ENCODE measurements at places on chromosomes 16 and 17. TPM values are rescaled to one million over a fixed set of nuclear protein-coding genes. Genes with fewer than 3 reads are reported as not detected.

MPDU1 gene
- 118 TPM for polyA plus RNA-seq

CNGB1 gene
- 1.3 TPM for polyA plus RNA-seq

MMP15 gene
- polyA plus RNA-seq: 38.2 TPM

RNF112 gene
- 5.6 TPM for polyA plus RNA-seq

MAPK7 gene
- 18.6 TPM for polyA plus RNA-seq

CCL1 gene
- polyA plus RNA-seq: not detected

KRT12 gene
- 0.33 TPM for polyA plus RNA-seq

PYDC1 gene
- polyA plus RNA-seq: 0.32 TPM

- no peak overlapping the region for H3K4me3 ChIP-seq
- peaks cover 16% of the 10 kb centered on the region for H3K4me1 ChIP-seq
- H3K27ac ChIP-seq: peak overlapping the region; percentile 66
- no peaks in the 10 kb centered on the region for H3K36me3 ChIP-seq
- DNase-seq: peak; percentile 40
Measured at GRCh38 chr17:49388290-49388640, 26.2 kb upstream of the ZNF652 start.

DNA sequence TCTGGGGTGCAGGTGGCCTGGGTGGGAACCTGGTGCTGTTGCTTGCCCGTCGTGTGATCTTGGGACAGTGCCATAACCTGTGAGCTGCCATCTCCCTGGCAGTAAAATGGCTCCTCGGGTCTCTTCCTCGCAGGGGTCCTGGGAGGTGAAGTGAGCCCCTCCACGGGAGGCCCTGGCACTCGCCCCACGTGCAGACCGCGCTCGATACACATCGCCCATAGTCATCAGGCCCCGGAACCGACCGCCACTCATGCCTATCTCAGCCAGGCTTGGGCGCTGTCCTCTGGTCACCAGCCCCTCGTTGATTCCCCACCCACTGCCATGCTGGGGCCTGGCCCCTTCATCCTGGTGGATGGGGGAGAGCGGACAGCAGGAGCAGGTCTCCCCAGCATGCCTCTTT lies 21.5 kb upstream of the OSGIN1 start:
- H3K4me1 ChIP-seq: peaks cover 8% of the 10 kb centered on the region
- H3K36me3 ChIP-seq: peaks cover 4% of the 10 kb centered on the region
- H3K4me3 ChIP-seq: no peak overlapping the region

- H3K27ac ChIP-seq: no peak overlapping the region
- no peaks in the 10 kb centered on the region for H3K36me3 ChIP-seq
- DNase-seq: no peak
- H3K27me3 ChIP-seq: peaks cover 7% of the 10 kb centered on the region
- no peaks in the 10 kb centered on the region for H3K4me1 ChIP-seq
- H3K4me3 ChIP-seq: no peak overlapping the region
Measured at GRCh38 chr16:24671455-24671954, 57.9 kb upstream of the TNRC6A start.

DNA sequence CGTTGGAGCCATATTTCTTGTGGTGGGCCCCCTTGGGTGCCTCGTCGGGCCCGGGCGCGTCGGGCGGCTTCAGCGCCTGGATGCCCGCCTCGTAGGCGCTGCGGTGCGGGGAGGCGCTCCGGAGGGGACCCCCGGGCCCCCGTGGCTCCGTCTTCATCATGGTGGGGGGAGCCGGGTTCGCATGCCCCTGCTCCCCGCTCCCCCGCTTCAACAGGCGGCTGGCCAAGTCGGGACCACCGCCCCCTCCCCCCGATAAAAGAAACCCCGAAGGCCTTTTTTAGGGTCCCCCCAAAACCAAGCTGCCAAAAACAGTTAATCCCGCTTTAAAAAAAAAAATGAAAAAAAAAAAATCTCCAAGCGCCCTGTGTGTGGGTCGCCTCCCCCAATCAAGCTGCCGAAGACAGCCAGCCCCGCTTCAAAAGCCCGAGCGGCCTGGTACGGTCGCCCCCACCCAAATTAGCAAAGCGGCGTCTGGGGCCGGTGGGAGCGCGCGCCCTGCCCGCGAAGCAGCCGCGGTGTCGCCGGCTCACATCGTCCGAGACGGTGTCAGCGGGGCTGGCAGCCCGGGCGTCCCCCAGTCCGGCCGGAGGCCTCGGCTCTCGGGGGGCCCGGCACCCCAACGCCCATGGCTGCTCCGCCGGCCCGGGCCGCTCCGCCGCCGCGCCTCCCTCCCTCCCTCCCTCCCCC lies at the start of gene PPP1R9B:
Gene PPP1R9B (minus strand): TSS at position 324 of the 687 bp plus-strand sequence. CDS start 164 bp downstream, at position 160.
- no peaks in the 10 kb centered on the region for H3K27me3 ChIP-seq
- peak within 1 kb of the TSS; percentile 85 for H3K4me3 ChIP-seq
- no peaks in the 10 kb centered on the region for H3K36me3 ChIP-seq
- H3K27ac ChIP-seq: peak within 1 kb of the TSS; percentile 86
- DNase-seq: no peak
- H3K4me1 ChIP-seq: peaks cover 13% of the 10 kb centered on the region

DNA sequence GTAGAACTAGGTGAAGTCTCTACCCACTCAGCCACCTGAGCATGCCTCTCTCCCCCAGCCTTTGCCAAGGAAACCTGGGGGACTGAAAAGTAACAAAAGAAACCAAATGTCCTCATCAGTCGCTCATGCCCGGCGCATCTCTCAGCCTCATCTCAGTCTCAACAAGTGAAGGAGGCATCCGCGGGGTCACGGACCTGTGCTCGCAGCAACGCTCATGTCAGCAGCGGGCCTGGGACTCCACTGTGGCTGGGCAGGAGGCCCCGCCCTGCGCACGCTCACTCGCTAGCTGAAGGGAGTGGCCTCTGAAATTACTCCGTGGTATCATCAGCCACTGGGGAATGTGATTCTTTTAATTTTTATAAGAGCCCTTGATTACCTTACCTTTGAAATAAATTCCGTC lies 31.3 kb downstream of the MAP1LC3B start:
- H3K27me3 ChIP-seq: no peaks in the 10 kb centered on the region
- no peak overlapping the region for H3K27ac ChIP-seq
- peaks cover 12% of the 10 kb centered on the region for H3K36me3 ChIP-seq
- H3K4me1 ChIP-seq: no peaks in the 10 kb centered on the region
- H3K4me3 ChIP-seq: no peak overlapping the region

- H3K4me3 ChIP-seq: no peak overlapping the region
- H3K4me1 ChIP-seq: no peaks in the 10 kb centered on the region
- no peak for DNase-seq
- H3K27me3 ChIP-seq: no peaks in the 10 kb centered on the region
Measured at GRCh38 chr17:49370971-49371834, 9.2 kb upstream of the ZNF652 start.

DNA sequence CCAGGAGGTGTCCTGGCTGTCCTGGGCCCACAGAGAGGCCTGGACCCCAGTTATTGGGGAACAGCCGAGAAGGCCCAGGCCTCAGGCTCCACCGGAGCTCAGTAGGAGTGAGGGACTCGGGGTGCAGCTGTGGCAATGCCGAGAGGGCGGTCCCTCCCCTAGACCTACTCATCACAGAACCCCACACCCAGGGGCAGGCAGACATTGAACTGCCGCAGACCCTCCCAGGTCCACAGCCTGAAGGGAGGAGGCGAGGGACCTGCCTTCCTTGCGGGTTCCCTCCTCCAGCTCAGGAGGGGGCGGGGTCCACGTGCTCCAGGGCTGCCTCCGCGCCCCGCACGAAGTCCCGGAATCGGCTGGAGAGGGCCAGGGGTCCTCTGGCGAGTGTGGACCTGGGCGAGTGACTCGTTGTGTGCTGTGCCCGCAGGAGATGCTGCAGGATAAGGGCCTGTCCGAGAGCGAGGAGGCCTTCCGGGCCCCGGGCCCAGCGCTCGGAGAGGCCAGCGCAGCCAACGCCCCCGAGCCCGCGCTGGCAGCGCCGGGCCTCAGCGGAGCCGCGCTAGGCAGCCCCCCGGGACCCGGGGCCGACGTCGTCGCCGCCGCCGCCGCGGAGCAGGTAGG lies 3.9 kb downstream of the TBX4 start:
- H3K4me1 ChIP-seq: no peaks in the 10 kb centered on the region
- no peak overlapping the region for H3K27ac ChIP-seq
- DNase-seq: no peak
- H3K36me3 ChIP-seq: no peaks in the 10 kb centered on the region
- peaks cover 94% of the 10 kb centered on the region for H3K27me3 ChIP-seq

- no peaks in the 10 kb centered on the region for H3K36me3 ChIP-seq
- peak overlapping the region; percentile 53 for H3K4me3 ChIP-seq
- no peak overlapping the region for H3K27ac ChIP-seq
Measured at GRCh38 chr17:44775136-44775837, 16.5 kb downstream of the ADAM11 start.

DNA sequence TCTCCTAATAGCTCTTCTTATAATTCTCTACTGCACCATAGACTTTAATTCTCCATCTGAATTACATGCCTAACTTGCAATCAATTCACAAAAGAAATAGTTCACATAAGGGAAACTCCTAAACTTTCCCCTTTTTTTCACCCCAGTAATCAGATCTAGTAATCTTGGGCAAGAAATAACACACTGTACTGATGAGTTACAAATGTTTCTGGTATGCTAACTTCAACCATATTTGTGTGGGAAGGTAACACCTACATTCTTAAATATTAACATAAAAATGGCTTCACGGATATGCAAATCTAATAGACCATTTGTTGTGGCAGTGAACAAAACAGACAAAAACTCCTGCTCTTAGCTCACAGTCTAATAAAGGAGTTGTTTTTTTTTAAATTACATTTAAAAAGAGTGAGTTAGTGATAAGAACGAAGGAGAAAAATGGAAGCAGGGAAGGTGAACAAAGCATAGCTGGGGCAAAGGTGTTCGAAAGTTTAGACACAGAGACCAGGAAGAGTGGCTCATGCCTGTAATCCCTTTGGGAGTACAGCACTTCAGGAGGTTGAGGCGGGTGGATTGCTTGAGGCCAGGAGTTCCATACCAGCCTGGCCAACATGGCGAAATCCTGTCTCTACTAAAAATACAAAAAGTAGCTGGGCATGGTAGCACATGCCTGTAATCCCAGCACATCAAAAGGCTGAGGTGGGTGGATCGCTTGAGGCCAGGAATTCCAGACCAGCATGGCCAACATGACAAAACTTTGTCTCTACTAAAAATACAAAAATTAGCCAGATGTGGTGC lies 34.8 kb downstream of the CMTM3 start:
- DNase-seq: no peak
- no peaks in the 10 kb centered on the region for H3K27me3 ChIP-seq
- no peak overlapping the region for H3K4me3 ChIP-seq

DNA sequence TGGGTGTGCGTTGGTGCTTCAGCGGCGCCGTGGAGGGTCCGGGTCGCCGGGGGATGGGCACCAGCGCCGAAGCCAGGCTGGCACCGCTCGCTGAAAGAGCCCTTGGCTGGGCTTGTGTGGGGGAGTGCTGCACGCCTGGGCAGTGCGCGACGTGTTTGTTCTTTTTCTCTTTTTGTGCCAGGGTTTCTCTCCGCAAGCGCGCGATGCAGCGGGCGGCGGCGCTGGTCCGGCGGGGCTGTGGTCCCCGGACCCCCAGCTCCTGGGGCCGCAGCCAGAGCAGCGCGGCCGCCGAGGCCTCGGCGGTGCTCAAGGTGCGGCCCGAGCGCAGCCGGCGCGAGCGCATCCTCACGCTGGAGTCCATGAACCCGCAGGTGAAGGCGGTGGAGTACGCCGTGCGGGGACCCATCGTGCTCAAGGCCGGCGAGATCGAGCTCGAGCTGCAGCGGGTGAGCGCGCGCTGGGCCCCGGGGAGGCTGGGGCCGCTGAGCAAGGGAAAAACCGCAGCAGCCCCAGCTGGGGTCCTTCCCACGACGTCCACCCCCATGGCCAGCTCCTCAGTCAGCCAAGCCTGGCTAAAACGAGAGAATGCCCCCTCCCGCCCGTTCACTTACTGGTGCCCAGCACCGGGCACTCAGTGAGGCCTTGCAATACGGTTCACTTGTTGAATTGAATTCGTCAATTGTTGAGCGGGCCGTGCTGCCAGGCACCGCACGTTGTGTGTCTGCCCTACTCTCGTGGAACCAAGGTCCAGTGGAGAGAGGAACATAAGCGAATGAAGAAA lies 541 bp downstream of the GPT2 start:
- DNase-seq: peak; percentile 17
- H3K36me3 ChIP-seq: no peaks in the 10 kb centered on the region
- no peaks in the 10 kb centered on the region for H3K27me3 ChIP-seq
- H3K27ac ChIP-seq: no peak overlapping the region
- peak overlapping the region; percentile 83 for H3K4me3 ChIP-seq

- H3K4me1 ChIP-seq: no peaks in the 10 kb centered on the region
- no peaks in the 10 kb centered on the region for H3K27me3 ChIP-seq
- no peak overlapping the region for H3K27ac ChIP-seq
- peak; percentile 94 for DNase-seq
- H3K4me3 ChIP-seq: peak overlapping the region; percentile 1
- no peaks in the 10 kb centered on the region for H3K36me3 ChIP-seq
Measured at GRCh38 chr16:3086596-3087242, 12.4 kb downstream of the ZSCAN10 start.

DNA sequence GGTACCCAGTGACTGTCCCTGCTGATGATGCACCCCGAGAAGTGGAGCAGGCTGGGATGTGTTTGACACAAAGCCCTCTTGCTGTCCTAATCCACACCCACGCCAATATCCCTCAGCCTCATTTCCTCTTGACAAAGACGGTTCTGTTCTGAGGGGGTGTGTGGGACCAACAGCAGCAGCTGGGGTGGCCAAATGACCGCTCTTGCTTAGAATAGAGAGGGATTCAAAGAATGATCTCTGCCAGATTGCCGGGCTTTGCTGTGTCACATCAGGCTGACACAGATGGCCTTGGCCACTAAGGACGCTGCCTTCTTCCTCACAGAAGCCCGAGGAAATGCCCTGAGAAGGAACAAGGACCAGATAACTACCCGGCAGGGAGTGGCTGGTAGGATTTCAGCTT lies 250.7 kb downstream of the NTN1 start:
- no peaks in the 10 kb centered on the region for H3K36me3 ChIP-seq
- no peak overlapping the region for H3K27ac ChIP-seq
- DNase-seq: no peak

DNA sequence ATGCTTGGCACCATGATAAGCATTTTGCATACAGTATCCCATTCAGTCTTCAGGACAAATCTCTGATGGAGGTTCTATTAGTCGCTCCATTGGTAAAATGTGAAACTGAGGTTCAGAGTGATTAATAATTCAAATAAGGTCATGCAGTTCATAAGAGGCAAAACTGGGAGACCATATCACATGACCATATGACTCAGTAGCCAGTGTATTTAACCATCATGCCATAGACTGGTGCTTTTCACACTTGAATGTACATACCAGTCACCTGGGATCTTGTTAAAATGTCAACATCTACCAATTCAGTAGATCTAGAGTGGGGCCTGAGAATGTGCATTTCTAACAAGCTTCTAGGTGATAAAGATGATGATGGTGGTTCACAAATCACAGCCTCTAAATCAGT lies 4.3 kb downstream of the ACSM3 start:
- no peak overlapping the region for H3K27ac ChIP-seq
- no peak overlapping the region for H3K4me3 ChIP-seq
- H3K27me3 ChIP-seq: no peaks in the 10 kb centered on the region
- H3K4me1 ChIP-seq: no peaks in the 10 kb centered on the region

GRCh38 chr17:48600244-48601098 lies 4.3 kb downstream of the HOXB6 start:
- peaks cover 31% of the 10 kb centered on the region for H3K4me1 ChIP-seq
- no peak for DNase-seq
- no peak overlapping the region for H3K27ac ChIP-seq
- no peak overlapping the region for H3K4me3 ChIP-seq

GRCh38 chr17:3688852-3689261 lies 7.1 kb downstream of the P2RX5 start:
- DNase-seq: no peak
- no peak overlapping the region for H3K27ac ChIP-seq
- H3K36me3 ChIP-seq: no peaks in the 10 kb centered on the region
- H3K27me3 ChIP-seq: no peaks in the 10 kb centered on the region
- H3K4me1 ChIP-seq: no peaks in the 10 kb centered on the region

GRCh38 chr16:15616012-15616411 lies 26.9 kb downstream of the MARF1 start:
- H3K27ac ChIP-seq: no peak overlapping the region
- peaks cover 37% of the 10 kb centered on the region for H3K36me3 ChIP-seq
- no peak overlapping the region for H3K4me3 ChIP-seq
- H3K27me3 ChIP-seq: no peaks in the 10 kb centered on the region
- H3K4me1 ChIP-seq: no peaks in the 10 kb centered on the region
